Left lobe of liver (tissue), 2 donors: ENCODE measurements at places on chromosomes 2 and 18.

- DNase-seq: no peak
Measured at GRCh38 chr2:106080959-106081358, 113.1 kb downstream of the UXS1 start.

GRCh38 chr2:22350621-22351020 is 1034.4 kb upstream of the KLHL29 start:
- DNase-seq: no peak

DNA sequence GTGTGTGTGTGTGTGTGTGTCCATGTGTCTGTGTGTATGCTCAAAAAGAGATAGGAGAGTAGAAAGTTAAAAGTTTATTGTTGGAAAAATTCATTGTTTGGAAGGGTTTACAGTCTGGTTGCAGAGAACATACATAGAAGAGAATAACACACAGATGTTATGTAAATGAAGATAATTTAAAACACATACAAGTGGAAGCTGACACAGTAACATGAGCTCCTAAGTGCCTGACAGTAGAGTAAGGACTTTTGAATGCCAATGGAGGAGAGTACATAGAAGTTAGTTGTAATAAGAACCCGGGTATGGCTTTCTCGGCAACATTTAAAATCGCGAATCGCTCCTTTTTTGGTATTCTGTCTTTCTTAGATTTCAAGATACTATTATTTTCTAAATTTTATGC is 137.0 kb upstream of the FANCL start:
- no peak for DNase-seq

- no peak for DNase-seq
Measured at GRCh38 chr2:165897726-165898125, 55.9 kb downstream of the TTC21B start.

GRCh38 chr2:27569398-27569797 is 13.4 kb upstream of the ZNF512 start:
- DNase-seq: no peak

DNA sequence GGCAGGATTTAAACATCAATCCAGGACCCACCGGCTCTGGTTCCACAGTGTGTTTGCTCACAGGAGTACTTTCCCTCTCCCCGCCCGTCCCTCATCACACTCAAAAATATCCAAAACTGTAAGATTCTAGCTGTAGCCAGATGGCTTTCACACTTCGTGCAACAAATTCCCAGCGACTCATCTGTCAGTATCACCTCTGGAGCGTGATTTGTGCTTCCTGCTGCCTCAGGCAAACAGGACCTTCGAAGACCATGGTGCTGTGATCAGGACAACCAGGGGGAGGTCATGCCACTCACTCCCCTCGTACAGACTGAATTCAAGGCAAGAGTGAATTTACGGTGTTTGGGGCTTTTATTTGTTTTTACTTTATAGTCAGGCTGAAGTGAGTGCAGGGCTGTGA is 154.5 kb upstream of the PID1 start:
- DNase-seq: no peak
